CD8-positive, alpha-beta T cell (primary cell): ENCODE measurements at places on chromosomes 7 and 10.

- DNase-seq = no peak
Observed at GRCh38 chr10:11853468-11853867, 30.3 kb downstream of the PROSER2 start.

- no peak for DNase-seq
Observed at GRCh38 chr7:117250801-117251200, 72.1 kb downstream of the WNT2 start.

DNA sequence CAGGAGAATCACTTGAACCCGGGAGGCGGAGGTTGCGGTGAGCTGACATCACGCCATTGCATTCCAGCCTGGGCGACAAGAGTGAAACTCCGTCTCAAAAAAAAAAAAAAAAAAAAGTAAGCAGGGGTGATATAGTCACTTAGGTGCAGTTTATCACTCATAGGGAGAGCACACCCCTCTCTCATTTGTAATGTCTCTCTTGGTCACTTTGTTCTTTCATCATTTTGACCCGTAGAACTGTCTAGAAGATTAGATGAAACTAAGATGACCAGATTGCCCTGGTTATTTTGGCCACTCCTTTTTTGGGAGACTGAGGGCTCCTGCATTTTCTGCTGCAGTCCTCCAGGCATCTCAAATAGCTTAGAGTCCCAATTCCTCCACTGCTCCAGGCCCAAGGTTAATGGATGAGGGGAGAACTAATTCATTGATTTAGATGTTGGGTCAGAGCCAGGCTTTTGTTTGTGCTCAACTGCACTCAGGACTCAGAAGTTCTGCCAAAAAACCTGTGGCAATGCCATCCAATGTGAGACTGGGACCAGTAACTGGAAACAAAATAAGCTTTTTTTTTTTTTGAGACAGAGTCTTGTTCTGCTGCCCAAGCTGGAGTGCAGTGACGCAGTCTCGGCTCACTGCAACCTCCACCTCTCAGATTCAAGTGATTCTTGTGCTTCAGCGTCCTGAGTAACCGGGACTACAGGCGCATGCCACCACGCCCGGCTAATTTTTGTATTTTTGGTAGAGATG, 50.0 kb upstream of the CAMK1D start:
- no peak for DNase-seq

DNA sequence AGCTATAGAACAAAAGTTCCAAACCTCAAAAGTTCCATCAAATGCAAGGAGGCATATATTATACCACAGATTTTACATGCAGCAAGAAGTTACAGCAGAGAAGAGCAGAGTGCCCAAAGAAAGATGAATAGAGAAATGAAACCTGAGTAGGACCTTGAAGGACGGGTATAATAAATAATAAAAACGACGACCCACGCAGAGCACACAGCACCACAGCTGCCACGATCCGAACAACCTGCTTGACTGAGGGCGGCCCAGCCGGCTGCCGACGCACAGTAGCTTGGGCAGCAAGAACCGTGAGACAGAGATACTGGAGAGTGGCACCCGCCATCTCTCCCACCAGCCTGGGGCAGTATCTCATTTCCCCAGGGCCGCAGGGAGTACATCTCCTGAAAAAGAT, 79.0 kb downstream of the HIPK2 start:
- DNase-seq = no peak

GRCh38 chr10:116833986-116834985, 15.0 kb upstream of the ENO4 start:
- DNase-seq = no peak

DNA sequence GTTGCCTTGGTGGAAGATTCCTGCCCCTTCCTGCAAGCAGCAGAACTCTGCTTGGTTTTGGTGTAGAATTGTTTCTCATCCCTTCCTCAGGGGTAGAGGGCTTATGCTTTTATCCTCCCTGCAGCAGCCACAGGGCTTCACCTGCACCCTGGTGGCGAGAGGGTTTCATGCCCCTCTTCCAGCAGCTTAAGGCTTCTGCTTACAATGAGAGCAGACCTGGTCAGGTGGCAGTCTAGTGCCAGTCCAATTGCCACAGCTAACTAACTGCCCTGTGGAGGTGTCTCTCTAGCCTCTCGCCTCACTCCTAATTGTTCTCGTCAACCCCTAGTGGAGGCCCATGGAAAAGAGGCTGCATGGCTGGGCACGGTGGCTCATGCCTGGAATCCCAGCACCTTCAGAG, 19.3 kb downstream of the ACBD7 start:
- no peak for DNase-seq
